ENCODE measurements at places on chromosomes 6 and 20.

DNA sequence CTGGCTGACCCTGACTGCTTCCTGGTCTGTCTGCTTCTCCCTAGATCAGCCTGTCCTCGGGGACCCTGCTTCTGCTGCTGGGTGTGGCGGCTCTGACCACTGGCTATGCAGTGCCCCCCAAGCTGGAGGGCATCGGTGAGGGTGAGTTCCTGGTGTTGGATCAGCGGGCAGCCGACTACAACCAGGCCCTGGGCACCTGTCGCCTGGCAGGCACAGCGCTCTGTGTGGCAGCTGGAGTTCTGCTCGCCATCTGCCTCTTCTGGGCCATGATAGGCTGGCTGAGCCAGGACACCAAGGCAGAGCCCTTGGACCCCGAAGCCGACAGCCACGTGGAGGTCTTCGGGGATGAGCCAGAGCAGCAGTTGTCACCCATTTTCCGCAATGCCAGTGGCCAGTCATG, 6.3 kb downstream of the NRSN2 start:
- no peak for DNase-seq

- peak; percentile 38 for DNase-seq
These were observed 2.3 kb upstream of the REV3L start for GRCh38 chr6:111485342-111485741.

- peak; percentile 48 for DNase-seq
These were observed 532.8 kb downstream of the RFPL4B start for GRCh38 chr6:112879920-112880413.

DNA sequence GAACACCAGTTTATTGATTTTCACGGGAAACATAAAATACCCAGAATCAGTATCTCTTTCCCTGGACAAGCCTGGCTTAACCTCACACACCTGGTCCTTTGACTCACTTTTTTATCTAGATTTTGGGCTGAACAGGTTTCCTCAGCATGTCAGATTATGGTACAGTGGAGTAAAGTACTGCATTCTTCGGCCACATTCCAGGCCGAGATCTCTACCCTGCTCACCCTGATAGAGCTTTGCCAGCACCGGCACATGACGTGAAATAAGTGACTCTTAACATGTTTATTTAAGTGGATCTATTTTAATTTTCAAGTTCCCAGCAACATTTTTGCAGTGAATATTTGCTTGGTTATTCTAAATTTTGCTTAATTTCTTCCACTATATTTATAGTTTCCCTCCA, 79.0 kb upstream of the POPDC3 start:
- no peak for DNase-seq

GRCh38 chr6:44001318-44002066, 125.8 kb downstream of the MRPL14 start:
- peak; percentile 63 for DNase-seq

DNA sequence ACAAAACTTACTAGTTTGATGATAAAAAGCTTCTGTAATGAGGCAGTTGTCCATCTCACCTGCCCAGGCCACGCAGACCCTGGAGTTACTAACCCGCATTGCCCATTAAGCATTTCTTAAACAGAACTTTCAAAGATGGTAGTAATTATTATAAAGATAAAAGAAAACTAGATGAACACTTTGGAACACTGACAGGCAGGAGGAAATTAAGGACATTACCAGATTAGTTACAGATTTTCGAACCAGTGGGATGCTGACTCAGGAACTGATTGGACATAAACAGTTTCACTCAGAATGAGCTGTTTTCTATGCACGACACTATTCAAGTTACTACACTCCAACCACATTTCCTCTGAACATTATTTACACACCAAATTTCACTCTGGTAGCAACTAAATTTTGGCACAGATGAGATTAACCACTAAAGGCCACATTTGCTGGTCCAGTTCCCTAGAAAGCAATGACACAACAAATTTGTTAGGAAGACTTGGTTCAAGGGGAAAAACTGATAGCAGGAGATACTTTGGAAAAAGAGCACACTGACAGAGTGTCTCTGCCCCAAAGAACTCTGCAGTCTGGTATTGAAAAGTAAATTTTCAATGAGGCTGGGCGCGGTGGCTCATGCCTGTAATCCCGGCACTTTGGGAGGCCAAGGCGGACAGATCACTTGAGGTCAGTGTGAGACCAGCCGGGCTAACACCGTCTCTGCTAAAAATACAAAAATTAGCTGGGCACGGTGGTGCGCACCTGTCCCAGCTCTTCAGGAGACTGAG, 3.0 kb downstream of the ROMO1 start:
- peak; percentile 63 for DNase-seq

GRCh38 chr6:166903027-166903426, 53.3 kb downstream of the RNASET2 start:
- no peak for DNase-seq

DNA sequence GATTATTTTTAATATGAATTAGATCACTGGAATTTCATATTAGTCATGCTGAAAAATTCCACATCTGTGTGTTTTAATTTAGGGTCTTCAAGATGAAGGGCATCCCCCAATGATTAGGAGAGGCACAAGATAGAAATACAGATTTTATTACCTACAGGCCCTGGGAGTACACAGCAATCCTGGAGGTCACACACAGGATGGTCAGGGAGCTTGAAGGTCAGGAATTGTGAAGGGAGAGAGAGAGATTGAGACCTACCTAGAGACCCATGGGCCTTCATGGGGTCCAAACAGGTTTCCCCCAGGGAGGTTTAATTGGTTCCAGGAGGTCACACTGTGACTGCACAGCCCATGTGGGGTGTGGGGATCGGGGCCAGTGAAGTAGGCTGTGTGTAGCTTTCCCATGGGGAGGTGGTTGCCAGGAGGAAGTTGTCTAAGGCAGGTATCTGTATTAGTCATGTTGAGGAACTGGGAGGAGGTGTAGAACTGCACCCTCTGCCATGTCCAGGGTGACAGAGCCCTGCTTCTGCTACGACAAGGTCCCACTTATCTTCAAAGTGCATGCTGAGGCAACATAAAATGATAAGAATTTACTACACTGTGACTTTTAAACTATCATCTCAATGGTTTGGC, 18.3 kb downstream of the SNX9 start:
- DNase-seq = no peak

DNA sequence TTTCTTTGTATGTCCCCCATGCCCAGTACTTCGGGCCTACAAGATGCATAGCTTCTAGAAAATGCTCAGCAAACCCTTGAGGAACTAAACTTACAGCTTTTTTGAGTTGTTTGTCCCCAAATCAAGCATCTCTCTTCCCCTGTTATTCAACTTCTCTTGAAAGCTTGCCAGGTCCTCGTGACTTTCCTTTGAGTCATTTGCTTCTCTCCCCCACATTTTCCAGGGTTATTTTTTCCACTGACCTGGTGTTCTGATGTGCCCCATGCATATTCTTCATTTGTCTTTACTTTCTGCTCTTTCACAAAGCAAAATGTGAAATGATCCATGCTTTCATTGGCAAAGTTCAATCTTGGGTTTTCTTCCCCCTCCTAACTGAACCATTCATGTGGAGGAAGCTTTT, 204.8 kb downstream of the TFAP2A start:
- DNase-seq = no peak

DNA sequence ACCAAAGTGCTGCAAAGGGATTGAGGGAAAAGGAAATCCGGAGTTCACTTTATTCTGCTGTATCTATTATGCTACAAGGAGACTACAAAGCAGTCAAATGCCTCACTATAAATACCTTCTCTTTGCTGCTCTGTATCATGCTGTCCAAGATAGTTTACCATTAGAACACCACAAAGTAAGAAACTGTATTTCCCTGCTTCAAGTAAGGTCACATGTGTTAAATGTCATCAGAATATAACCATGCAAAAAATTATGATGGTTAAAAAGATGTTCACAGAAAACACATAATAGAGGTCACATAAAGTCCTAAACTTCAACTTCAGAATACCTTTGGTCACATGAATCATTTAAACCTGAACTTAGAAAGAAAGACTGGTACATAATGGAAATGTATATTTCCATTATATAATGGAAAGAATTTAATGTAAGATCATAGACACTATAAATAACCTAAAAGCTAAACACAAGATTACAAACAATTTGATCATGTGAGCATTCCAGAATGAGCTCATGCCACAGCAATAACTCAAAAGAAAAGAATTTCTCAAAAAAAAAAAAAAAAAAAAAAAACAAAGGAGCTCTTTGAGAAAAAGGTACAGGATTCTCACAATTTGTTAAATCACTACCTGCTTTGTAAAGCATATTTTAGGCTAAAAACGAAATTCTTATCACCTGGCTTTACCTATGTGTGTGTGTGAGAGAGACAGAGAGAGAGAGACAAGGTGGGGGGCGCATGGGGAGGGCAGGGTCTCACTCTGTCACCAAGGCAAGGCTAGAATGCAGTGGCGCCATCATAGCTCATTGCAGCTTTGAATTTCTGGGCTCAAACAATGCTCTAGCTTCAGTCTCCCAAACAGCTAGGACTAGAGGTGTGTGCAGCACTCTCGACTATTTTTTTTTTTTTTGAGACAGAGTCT, 58.7 kb downstream of the KIF13A start:
- DNase-seq = peak; percentile 61

GRCh38 chr6:169642455-169642854, 59.4 kb downstream of the WDR27 start:
- no peak for DNase-seq

GRCh38 chr20:13243826-13244376, 22.8 kb downstream of the ISM1 start:
- DNase-seq = no peak

GRCh38 chr6:6622501-6622900, 34.0 kb downstream of the LY86 start:
- DNase-seq = no peak

DNA sequence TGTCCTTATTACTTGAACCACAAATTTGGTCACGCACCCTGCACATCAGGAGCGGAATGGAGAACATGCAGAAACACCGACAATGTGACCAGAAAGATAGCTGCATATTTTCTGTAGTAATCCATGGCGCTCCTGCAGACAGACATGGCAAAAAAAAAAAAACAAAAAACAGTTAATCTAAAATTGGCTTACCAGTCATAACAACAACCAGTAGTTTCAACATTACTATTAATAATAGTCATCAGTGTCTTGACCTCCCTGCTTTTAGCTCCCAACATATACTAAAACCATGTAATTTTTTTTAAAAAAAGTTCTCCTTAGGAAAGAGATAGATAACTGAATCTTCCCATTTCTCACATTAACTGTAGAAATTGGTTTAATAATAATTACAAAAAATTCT, 6.8 kb downstream of the CGA start:
- no peak for DNase-seq

DNA sequence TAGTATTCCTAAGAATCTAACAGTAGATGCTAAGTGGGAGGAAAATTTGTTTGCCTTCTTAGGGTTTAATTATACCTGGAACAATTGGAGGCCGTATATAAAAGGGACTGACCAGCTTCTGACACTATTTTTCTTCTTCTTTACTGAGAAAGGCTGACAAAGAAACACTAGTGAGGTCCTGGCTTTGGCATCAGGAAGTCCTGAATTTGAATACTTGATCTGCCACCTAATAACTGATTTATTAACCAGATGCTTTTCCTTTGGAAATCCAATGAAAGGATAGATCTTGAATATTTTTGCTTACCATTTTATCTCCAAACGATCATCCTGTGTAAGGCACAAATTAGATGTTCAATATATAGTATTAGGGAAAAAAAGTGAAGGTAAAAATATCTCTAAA, 382.5 kb downstream of the CENPW start:
- DNase-seq = no peak

DNA sequence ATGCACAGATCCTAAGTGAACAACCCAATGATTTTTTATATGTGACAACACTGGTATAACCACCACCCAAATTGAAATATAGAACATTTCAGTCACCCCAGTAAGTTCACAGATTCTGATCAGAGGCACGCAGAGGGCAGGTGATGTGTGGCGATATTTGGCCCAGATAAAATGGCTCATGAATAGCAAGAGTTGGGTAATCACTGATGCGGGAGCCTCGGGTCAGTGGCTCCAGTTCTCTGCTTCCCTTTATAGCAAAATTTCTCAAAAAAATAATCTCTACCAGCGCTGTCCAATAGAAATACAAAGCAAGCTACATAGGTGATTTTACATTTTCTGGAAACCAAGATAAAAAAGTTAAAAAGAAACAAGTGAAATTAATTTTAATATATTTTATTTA, 14.9 kb downstream of the GHRH start:
- no peak for DNase-seq

DNA sequence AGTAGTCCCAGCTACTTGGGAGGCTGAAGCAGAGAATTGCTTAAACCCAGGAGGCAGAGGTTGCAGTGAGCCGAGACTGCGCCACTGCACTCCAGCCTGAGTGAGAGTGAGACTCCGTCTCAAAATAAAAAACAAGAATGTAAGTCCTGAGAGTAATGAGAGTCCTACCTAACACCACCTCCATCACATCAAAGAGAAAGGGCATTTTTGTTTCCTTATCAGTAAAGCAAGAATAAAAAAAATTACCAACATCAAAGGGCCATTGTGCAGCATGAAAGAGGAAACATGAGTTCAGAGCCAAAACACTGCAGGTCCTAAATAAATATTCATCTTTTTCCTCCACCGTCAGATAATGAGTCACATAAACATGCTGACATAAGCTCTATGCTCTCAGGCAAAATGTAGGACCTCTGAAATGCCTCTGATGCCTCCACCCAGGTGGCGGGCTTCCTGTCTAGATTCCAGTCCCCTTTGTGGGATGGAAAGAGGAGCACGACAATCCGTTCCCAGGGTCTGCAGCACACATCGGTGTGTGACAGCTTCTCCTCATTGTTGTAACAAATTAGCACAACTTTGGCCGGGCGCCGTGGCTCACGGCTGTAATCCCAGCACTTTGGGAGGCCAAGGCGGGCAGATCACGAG, 7.2 kb downstream of the ATP9A start:
- DNase-seq = peak; percentile 64

GRCh38 chr20:46350201-46350985, 42.1 kb upstream of the CDH22 start:
- peak; percentile 89 for DNase-seq

DNA sequence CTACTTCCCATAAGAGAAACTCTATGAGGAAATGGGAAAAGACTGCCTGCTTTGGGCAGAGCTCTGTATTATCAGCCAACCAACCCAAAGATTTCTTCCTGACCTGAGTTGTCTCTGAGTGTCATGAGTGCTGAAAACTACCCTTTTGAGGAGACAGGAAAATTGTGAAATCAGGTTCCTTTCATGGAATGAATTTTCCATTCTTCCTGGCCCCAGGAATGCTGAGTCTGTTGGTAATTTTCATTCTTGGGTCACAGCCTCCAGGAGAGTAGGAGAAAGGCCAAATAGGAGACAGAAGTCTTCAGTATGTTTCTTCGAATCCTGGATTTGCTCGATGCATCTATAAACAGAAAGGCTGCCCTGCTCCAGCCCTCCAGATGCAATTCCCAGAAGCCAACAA, 53.6 kb downstream of the SCML4 start:
- DNase-seq = peak; percentile 24

DNA sequence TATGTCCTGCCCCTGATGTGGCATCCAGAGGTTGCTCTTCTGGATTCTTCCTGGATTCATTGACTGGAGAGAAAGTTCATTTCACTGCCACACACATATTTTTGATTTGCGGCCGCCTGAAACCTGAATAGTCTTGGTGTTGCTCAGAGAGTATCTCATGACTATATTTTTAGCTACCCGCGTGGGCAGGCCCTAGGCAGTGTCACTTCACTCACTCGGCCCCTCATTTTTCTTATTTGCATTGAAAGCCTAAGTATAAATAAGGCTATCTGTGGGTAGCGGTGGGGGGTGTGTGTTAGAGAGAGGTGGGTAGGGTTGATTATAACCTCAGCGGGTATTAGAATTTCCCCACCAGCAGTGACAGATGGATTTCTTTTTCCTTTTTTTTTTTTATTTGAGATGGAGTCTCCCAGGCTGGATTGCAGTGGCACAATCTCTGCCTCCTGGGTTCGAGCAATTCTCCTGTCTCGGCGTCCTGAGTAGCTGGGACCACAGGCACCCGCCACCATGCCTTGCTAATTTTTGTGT, 113.5 kb downstream of the JARID2 start:
- peak; percentile 34 for DNase-seq

- no peak for DNase-seq
These were observed 31.4 kb downstream of the SLC22A2 start for GRCh38 chr6:160227038-160227768.
